ENCODE measurements at places on chromosomes 7 and 10.
A peak's percentile ranks its signal among the peaks of the same experiment; 100 is the strongest.

- DNase-seq = no peak
Measured at GRCh38 chr7:20503278-20503950, 112.1 kb upstream of the ABCB5 start.

DNA sequence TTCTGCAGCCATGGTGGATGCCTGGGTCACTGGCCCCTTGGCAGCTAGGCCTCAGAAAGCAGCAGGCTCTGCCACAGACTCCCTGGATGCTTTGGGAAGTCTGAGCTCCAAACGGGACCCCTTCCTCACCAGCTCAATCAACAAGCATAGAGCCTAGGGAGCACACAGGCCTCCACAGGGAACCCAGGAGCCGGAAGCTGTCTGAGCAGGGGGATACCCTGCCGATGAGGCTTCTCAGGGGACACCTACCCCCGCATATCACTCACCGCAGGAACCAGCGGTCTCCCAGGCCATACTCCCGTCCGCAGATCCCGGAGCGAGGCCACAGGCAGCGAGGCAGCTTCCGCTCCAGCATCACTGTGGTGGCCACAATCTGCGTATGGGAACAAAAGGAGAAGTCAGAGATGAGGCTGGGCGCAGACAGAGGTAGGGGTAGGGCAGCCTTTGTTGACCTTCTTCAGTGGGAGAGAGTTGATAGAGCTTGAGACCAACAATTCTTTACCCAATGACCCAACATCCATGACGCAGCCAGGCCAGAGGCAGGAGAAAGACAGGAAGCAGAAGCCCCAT is 13.4 kb downstream of the TRPV6 start:
- no peak for DNase-seq

DNA sequence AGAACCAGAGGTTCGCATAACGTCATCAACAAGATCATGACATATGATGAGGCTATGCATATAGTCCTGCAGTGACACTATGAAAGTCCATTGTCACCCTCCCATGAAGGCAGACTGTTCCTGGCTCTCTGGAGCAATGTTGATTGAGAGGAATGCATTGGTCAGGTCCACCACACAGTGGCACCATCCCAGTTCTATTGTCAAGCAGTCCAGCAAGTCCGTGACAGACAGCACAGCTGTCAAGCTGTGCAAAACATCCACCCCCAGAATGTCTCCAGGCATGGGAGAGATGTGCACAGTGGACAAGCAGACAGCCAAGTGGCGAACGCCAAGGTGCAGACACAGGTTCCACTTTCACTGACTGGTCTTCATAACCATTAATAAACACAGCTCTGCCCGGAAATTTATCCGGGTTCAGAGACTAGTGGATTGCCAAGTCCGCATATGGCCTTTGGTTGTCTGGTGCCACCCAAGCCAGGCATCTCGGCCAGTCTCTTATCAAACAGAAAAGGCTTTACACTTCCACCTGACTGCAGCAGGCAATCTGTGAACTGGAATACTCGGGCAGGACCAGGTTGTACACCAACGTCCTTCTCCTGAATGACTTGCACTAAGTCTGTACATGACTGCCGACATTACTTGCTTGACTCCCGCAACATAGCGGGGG is 7.2 kb downstream of the RNF133 start:
- DNase-seq = no peak

- DNase-seq = peak; percentile 92
Measured at GRCh38 chr10:78215645-78216044, 182.0 kb downstream of the RPS24 start.

DNA sequence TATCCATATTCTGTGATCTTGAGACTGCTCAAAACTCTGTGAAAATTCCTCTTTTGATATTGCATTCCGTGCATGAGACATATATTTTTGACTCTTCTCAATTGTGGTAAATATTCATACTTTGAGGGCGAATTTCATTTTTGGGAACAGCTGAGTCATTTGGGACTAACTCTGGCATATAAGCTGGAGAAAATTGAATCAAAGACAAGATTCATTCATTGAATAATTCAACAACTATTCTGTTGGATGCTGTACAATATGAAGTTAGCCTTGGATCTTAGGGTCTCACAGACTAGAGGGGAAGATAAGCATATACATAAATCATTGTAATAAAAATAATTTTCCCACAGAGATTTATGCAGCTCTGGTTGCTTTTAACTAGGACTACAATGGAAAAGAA is 183.2 kb upstream of the NEBL start:
- no peak for DNase-seq

- no peak for DNase-seq
Measured at GRCh38 chr7:150335774-150336112, 5.7 kb downstream of the RARRES2 start.

DNA sequence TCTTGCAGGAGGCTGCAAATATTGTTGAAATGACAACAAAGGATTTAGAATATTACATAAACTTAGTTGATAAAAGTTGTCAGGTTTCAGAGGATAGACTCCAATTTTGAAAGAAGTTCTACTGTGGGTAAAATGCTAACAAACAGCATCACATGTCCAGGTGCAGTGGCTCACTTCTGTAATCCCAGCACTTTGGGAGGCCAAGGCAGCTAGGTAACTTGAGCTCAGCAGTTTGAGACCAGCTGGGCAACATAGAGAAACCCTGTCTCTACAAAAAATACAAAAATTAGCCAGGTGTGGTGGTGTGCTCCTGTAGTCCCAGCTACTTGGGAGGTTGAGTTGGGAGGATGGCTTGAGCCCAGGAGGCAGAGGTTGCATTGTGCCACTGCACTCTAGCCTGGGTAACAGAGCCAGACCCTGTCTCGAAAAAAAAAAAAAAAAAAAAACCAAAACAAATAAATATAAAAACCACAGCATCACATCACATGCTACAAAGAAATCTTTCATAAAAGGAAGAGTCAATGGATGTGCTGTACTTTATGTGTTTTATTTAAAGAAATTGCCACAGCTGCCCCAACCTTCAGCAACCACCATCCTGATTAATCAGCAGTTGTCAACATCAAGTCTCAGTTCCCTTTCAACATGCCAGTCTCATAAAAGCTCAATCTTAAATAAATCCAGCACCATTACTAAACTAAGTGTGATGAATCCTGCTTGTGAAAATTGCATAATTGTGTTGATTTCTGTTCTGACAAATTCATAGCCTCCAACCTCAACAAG is 83.2 kb upstream of the MBL2 start:
- DNase-seq = no peak

GRCh38 chr10:11505639-11506038 is 105.8 kb downstream of the USP6NL start:
- DNase-seq = no peak

- DNase-seq = no peak
Measured at GRCh38 chr7:28858206-28858605, 99.9 kb downstream of the TRIL start.

- no peak for DNase-seq
Measured at GRCh38 chr7:148821422-148821821, 62.7 kb downstream of the EZH2 start.

DNA sequence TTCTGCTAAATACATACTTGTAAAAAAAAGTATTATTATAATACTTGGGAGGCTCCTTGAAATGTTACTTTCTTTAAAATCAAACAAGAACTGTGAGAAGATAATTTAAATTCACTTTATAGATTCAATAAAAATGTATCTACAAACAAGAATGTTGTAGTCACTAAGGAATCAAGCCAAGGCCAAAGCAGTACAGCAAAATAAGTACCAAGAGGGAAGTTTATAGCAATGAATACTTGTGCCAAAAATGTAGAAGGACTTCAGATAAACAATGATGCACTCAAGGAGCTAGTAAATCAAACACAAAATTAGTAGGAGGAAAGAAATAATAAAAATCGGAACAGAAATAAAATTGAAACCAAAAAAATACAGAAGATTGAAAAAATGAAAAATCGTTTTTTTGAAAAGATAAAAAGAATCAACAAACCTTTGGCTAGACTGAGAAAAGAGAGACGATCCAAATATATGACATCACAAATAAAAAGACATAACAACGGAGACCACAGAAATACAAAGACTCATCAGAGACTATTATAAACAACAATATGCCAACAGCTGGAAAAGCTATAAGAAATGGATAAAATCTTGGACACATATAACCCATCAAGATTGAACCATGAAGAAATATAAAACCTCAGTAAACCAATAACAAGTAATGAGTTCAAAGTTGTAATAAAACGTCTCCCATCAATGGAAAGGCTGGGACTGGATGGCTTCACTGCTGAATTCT is 286.0 kb upstream of the TMEM229A start:
- no peak for DNase-seq

- DNase-seq = no peak
Measured at GRCh38 chr7:88150033-88150432, 69.8 kb downstream of the SRI start.

DNA sequence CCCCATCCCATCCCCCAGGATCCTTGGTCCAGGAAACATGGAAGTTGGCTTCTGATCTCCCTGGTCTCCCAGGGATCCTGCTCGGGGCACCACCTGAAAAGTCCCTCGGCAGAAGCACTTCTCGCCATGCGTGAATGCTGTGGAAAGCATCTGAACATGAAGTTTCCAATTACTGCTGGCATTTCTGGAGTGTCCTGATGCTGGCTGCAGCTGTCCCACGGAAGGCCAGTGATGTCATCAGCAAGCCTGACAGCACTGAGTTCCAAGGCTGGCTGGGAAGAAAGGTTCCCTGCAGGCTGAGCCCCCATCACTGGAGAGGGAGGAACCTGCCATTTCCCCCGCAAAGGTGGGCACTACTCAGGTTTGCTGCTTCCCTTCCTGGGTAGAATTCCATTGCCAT is 71.4 kb downstream of the KCNMA1 start:
- DNase-seq = no peak

GRCh38 chr7:123533553-123533917 is 860 bp downstream of the IQUB start:
- no peak for DNase-seq

GRCh38 chr10:114905450-114905849 is 32.5 kb upstream of the TRUB1 start:
- DNase-seq = no peak

DNA sequence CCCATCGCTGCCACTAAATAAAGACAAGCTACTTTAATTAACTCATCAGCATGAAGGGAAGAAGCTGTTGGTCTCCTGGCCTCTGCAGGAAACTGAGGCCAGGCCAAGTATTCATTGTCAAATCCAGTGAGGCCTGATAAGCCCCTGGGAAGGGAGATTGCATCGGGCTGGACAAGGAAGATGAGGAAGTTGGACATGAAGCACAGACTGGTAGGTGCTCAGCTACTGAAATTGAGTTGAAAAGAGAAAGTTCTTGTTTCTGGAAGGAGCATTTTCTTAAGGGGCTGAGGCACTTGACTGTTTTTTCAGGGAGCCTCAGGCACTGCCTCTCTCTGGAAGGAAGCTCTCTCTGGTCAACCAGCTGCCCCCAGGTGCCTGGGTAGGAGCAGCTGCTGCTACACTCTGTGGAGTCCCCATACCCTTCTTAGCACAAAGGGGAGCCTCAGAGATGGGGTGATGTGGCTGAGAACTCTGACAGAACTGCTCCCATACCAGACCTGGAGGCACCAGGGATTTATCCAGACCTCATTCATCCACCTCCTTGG is 90.3 kb upstream of the IKZF1 start:
- DNase-seq = no peak

GRCh38 chr7:96023387-96023786 is 251.0 kb downstream of the DYNC1I1 start:
- DNase-seq = no peak

GRCh38 chr10:25547382-25547781 is 372.6 kb downstream of the GPR158 start:
- DNase-seq = no peak

DNA sequence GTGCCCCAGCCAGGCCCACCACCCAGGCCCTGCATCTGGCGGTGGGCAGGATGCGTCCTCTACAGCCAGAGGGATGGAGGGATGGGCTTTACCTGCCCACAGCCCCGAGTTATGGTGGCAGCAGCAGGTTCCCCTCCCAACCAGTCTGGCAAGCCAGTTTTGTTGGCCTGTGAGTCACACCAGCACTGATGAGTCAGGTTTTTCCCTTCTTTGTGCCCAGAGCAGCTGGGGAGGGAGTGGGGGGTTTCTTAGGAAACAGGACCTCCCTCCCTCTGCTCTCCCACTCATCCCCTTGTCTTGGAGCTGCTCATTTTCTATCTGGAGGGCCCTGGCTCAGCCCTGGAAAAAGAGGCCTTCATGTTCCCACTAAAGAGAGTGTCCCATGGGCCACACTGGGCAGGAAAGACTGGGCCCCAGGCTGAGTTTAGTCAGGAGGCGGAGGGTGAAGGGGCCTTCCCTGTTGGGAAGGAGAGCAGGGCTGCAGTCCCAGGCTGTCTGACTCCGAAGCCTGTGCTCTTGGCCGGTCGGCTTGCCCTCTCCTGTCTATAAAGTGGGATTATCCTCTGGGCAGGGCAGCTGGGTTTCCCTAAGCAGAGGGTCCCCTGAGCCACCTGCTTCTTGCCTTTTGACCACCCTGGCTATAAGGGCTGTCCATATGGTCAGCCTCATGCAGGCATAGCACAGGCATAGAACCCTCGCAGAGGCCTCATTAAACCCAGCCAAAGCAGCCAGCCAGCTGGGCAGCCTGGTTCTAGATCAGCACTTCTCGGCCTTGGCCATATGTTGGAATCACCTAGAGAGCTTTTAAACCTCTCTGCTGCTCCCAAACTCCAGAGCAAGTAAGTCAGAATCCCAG is 30.2 kb upstream of the ANKRD2 start:
- peak; percentile 80 for DNase-seq

DNA sequence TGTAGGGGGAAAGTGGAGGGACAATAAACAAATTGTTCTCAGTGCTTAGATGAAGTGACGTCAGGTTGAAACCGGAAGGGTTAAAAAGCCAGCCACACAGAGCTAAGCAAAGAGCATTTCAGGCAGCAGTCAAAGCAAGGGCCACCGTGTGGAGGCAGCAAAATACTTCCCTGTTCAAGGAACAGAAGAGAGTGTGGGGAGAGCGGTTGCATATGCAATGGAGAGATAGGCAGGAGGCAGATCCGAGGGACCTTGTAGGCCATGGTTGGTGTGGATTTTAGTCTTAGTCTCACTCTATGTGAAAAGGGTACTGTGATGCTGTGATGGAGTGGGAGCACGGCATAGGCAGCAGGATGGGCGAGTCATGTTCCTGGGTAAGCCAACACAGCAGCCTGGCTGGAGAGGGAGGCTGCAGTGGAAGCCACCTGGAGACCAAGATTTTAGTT is 3.8 kb upstream of the STN1 start:
- DNase-seq = no peak

DNA sequence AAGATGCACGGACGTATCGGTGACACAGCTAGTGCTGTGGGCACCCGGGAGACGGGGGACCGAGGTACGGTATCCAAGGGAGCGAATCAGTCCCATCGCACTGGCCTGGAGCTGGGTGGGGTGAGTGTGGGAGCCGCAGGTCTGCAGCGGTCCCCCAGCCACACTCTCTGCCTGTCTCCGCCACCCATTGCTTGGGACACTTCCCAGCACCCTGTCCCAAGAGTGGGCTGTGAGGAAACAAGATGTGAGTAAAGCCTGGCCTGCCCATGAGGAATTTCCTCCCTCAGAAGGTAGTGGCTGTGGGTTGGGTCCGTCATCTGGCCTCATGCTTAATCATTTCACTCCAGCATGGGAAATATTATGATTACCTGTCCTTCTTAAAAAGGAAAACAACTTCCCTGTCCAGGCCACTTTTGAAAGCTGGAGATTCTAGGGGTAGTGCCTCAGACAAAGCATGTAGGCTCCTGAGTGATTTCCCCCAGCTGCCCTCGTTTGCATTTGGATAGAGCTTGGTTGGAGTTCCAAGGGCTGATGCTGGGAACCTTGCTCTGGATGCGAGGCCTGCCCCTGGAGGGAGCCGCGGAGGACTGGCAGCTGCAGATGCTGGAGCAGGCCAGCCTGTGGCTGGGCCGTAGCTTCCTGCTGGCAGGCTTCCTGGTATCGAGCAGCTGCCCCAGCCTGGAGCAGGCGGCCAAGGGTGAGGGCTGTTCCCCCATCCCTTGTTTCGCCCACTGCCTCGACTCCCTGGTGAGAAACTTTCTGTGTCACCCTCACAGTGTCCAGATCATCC is 6.2 kb upstream of the ACTR3C start:
- peak; percentile 25 for DNase-seq

Measured in ovary (tissue), 10 donors.